ENCODE measurements at places on chromosomes 7 and 10. TPM values are rescaled to one million over a fixed set of nuclear protein-coding genes. Genes with fewer than 3 reads are reported as not detected.
A peak's percentile ranks its signal among the peaks of the same experiment; 100 is the strongest.

The MRLN gene
- not detected for total RNA-seq

The SLC18A3 gene
- 1.7 TPM for total RNA-seq

DNA sequence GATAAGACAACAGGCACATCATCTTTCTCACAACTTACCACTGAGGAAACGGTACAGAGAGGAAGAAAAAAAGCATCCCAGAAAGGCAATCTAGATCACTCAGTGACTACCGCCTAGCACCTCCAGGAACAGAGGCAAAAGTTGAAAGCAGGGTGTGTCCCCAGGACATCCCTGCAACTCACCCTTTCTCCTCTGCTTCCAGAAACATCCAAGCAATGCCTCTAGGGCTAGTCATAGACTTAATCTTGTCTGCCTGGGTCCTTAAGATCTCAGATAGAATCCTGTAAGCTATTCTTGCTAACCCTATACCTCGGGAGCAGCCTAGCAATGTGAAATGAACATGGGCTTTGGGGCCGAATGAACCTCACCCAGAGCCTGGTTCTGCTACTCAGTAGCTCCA, 18.8 kb upstream of the PDCD4 start:
- H3K4me3 ChIP-seq, result no peak overlapping the region
- H3K27ac ChIP-seq, result no peak overlapping the region
- peaks cover 8% of the 10 kb centered on the region for H3K4me1 ChIP-seq
- DNase-seq, result peak; percentile 72

- H3K4me3 ChIP-seq, result no peak overlapping the region
- peaks cover 40% of the 10 kb centered on the region for H3K4me1 ChIP-seq
- no peak overlapping the region for H3K27ac ChIP-seq
- no peak for DNase-seq
Measured at GRCh38 chr7:28149291-28150101, 31.1 kb downstream of the JAZF1 start.

- H3K36me3 ChIP-seq, result no peaks in the 10 kb centered on the region
- H3K27me3 ChIP-seq, result no peaks in the 10 kb centered on the region
- no peak overlapping the region for H3K27ac ChIP-seq
- H3K4me1 ChIP-seq, result no peaks in the 10 kb centered on the region
Measured at GRCh38 chr10:88788924-88789323, 13.6 kb upstream of the LIPM start.

DNA sequence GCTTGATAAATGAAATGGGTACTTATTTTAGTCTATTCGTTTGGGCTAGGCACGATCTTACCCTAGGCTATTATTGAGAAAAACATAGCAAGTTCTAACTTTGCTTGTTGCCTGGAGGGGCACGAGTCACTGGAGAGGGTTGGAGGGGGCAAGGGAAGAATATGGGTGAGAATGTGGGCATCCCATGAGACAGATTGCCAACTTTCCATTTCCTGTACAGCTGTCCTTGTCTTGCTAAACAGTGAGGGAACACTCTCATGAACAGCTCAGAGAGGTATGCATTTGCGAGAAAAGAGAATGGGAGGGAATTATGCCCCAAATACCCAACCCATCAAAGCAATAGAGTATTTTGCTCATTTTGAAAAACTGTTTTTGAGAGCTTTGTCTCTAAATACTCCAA, 9.2 kb downstream of the CDHR3 start:
- no peak for DNase-seq
- peaks cover 29% of the 10 kb centered on the region for H3K4me1 ChIP-seq
- H3K4me3 ChIP-seq, result no peak overlapping the region

GRCh38 chr7:20786779-20787659, at the start of gene SP8:
Gene SP8, minus strand, starts transcription at chr7:20786886. Its CDS starts 88 bp downstream, at chr7:20786798.
- peak within 1 kb of the TSS; percentile 42 for H3K4me3 ChIP-seq
- H3K27me3 ChIP-seq, result peaks cover 16% of the 10 kb centered on the region
- no peaks in the 10 kb centered on the region for H3K36me3 ChIP-seq
- no peak within 1 kb of the TSS for H3K27ac ChIP-seq
- H3K4me1 ChIP-seq, result peaks cover 38% of the 10 kb centered on the region
- no peak for DNase-seq

- DNase-seq, result no peak
- no peaks in the 10 kb centered on the region for H3K4me1 ChIP-seq
- no peak overlapping the region for H3K27ac ChIP-seq
- peaks cover 10% of the 10 kb centered on the region for H3K27me3 ChIP-seq
- no peaks in the 10 kb centered on the region for H3K36me3 ChIP-seq
- H3K4me3 ChIP-seq, result no peak overlapping the region
Measured at GRCh38 chr7:101784292-101785127, 32.9 kb upstream of the CUX1 start.

DNA sequence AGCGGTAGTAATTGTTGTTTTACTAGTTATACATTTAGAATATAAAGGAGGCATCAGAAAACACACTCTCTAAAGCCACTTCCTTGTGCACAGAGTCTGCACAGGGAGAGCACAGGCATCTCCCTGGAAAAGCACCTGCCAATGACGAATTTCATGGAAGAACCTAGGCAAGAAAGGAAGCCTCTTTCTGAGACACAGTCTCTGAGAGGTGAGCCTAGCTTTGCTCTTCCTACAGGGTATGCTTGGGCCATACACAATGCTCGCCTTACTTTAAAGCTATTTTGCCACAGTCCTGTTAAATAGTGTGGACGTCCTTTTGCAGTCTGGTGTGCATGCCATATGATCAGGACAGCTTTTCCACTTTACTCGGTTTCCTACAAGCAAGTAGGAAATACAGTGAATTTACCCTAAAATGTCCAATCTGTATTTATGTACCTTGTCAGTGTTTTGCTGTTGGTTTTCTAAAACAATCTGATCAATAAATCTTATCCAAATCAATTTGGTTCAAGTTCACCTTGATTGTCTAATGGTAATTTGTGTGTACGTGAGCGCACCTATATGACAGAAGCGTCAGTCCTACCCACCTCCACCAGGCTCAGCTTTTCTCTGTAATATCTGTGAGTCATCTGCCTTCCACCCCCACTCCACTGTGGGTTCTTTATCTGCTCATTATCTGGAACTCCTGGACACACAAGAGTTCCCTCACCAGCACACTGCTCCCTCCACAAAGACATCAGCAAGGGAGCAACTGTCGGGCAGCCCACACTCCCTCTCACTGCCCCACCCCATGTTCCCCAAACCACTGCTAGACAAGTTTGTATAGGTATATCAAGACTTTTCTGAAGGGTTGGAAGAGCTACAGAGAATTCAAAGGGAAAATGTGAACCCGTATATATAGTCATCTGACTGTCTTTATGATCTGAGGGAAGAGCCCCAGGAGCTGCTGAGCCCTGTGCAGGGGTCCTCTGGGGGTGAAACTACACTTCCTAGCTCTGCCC, 65.2 kb downstream of the KLHDC10 start:
- peaks cover 68% of the 10 kb centered on the region for H3K36me3 ChIP-seq
- DNase-seq, result no peak
- H3K4me1 ChIP-seq, result peaks cover 1% of the 10 kb centered on the region
- H3K27me3 ChIP-seq, result no peaks in the 10 kb centered on the region
- H3K4me3 ChIP-seq, result no peak overlapping the region

DNA sequence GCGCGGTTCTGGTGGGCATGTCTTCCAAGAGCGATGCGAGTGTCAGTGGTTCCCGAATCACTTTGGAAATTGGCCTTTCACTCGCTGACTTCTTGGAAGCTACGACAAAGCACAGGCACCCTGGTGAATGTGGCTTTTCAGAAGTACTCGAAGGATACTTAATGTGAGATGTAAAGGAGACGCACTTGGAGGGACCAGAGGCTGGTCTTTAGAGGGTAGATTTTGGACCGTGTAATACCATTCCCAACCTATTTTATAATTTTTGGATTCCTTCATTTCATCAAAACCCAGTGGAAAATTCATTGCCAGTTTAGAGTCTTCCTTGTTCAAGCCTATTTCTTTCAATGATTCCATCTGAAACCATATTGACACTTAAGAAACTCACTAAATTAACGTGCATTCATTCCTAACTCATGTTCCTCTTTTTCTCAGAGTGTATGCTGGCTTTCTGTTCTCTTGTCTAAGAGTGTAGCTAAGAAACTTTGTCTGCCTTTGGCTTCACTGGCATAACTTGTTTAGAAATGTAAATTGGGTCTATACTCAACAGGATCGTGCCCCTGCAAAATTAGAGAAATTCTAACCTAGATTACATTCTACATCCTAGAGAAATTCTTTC, 645 bp upstream of the COPG2 start:
- H3K36me3 ChIP-seq, result no peaks in the 10 kb centered on the region
- H3K27me3 ChIP-seq, result no peaks in the 10 kb centered on the region
- H3K27ac ChIP-seq, result peak overlapping the region; percentile 86

- H3K4me1 ChIP-seq, result peaks cover 6% of the 10 kb centered on the region
- no peaks in the 10 kb centered on the region for H3K36me3 ChIP-seq
- no peak overlapping the region for H3K27ac ChIP-seq
- no peak overlapping the region for H3K4me3 ChIP-seq
- peaks cover 10% of the 10 kb centered on the region for H3K27me3 ChIP-seq
Measured at GRCh38 chr7:73376671-73377412, 48.9 kb downstream of the FKBP6 start.

DNA sequence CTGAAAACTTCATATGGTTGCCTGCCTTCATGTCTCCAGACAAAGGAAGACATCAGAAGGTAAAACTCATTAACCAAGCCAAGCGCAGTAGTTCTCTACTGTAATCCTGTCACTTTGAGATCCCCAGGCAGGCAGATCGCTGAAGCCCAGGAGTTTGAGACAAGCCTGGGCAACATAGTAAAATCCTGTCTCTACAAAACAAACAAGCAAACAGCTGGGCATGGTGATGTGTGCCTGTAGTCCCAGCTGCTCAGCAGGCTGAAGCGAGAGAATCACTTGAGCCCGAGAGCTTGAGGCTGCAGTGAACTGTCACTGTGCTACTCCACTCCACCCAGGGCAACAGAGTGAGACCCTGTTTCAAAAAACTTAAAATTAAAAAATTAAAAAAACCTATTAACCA, 467.4 kb upstream of the SORCS1 start:
- H3K4me3 ChIP-seq, result no peak overlapping the region
- no peak overlapping the region for H3K27ac ChIP-seq
- H3K4me1 ChIP-seq, result no peaks in the 10 kb centered on the region
- no peaks in the 10 kb centered on the region for H3K36me3 ChIP-seq
- no peaks in the 10 kb centered on the region for H3K27me3 ChIP-seq

GRCh38 chr7:155804897-155805825, 7.1 kb downstream of the SHH start:
- peaks cover 65% of the 10 kb centered on the region for H3K4me1 ChIP-seq
- no peak overlapping the region for H3K27ac ChIP-seq
- no peak for DNase-seq
- H3K36me3 ChIP-seq, result no peaks in the 10 kb centered on the region
- H3K4me3 ChIP-seq, result peak overlapping the region; percentile 39

GRCh38 chr7:123798532-123799188, 46.3 kb upstream of the HYAL4 start:
- peaks cover 4% of the 10 kb centered on the region for H3K4me1 ChIP-seq
- no peaks in the 10 kb centered on the region for H3K36me3 ChIP-seq
- H3K27me3 ChIP-seq, result no peaks in the 10 kb centered on the region
- no peak overlapping the region for H3K4me3 ChIP-seq
- DNase-seq, result no peak
- no peak overlapping the region for H3K27ac ChIP-seq

GRCh38 chr7:142376356-142376997, 118.6 kb upstream of the PRSS58 start:
- no peaks in the 10 kb centered on the region for H3K36me3 ChIP-seq
- no peak for DNase-seq
- no peaks in the 10 kb centered on the region for H3K4me1 ChIP-seq
- H3K27me3 ChIP-seq, result no peaks in the 10 kb centered on the region
- no peak overlapping the region for H3K27ac ChIP-seq

- H3K4me3 ChIP-seq, result no peak overlapping the region
- no peaks in the 10 kb centered on the region for H3K36me3 ChIP-seq
- H3K27ac ChIP-seq, result no peak overlapping the region
- DNase-seq, result no peak
- no peaks in the 10 kb centered on the region for H3K27me3 ChIP-seq
Measured at GRCh38 chr10:26157734-26158133, 58.8 kb upstream of the GAD2 start.

DNA sequence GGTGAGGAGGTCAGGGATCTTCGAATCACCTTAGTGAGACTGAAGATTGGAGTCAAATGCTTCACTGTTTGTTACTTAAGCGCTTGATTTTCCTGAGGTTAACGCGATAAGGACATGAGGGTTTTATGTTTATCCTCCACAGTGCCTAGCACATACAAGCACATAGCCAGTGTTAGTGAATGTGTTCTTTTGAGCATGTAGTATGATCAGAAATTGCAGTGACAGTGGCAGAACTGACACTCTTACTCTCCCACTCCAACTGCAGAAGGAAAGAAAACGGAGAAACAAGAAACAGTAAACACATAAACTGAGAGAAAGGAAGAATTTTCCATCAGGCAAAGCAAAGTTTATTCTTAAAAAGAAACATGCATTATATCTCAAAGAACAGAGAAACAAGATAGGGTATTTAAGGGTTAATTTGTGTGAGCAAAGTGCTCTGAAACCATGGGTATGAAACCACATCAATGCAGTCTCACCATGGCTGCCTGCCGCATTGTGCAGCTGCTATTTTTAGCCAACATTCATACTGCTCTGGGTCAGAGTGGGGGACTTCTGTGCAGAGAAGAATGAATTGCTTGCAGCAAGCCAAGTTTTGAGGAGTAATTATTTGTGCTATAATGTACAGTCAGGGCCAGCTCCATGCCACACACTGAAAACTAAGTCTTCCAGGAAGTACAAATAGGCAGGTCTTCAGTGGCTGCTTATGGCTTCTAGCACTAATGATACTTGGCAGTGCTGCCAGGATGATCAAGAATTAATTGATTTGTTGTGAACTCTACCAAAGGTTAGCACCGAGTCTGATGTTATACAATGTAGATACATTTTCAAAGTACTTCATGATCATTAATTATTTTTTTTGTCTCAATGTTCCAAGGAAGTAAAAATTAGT, 152.0 kb downstream of the MACC1 start:
- H3K27ac ChIP-seq, result no peak overlapping the region
- no peak overlapping the region for H3K4me3 ChIP-seq
- H3K4me1 ChIP-seq, result no peaks in the 10 kb centered on the region

DNA sequence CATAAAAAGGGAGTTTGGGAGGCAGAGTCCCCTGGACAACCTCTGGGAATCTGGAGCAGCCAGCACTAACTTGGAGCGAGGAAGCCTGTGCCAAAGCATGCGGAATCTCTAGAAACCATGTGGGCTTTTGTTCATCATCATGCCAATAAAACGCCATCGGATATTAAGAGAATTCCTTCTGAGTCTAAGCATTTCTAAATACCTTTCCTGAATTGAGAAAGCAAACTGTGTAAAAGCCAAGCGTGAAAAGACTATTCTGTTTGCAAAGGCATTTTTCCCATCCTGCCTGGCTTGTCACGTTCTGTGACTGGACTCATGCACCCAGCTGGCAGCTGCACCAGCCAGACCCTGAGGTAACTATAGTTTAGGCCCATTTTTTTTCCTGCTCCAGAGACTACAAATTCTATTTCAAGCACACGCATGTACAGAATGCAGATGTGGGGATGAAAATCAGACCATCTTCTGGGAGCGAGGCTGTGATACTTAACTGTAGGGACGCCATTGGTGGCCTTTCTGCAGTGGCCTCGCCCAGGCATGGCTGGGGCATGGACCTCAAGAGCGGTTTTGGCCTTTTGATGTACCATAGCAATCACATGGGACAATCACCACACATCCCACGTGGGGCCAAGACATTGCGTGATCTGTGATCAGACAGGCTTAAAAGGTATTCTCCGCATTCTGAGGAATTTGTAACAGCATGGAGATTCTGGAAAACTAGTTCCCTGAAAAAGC, 218.9 kb downstream of the KIAA1217 start:
- no peak overlapping the region for H3K27ac ChIP-seq
- H3K36me3 ChIP-seq, result peaks cover 9% of the 10 kb centered on the region
- H3K4me3 ChIP-seq, result no peak overlapping the region
- H3K4me1 ChIP-seq, result no peaks in the 10 kb centered on the region
